Right ventricle myocardium inferior (tissue), 1 donor: ENCODE measurements at places on chromosomes 13 and 19.

GRCh38 chr19:18415178-18415867, 3.9 kb upstream of the SSBP4 start:
- peak; percentile 87 for DNase-seq

DNA sequence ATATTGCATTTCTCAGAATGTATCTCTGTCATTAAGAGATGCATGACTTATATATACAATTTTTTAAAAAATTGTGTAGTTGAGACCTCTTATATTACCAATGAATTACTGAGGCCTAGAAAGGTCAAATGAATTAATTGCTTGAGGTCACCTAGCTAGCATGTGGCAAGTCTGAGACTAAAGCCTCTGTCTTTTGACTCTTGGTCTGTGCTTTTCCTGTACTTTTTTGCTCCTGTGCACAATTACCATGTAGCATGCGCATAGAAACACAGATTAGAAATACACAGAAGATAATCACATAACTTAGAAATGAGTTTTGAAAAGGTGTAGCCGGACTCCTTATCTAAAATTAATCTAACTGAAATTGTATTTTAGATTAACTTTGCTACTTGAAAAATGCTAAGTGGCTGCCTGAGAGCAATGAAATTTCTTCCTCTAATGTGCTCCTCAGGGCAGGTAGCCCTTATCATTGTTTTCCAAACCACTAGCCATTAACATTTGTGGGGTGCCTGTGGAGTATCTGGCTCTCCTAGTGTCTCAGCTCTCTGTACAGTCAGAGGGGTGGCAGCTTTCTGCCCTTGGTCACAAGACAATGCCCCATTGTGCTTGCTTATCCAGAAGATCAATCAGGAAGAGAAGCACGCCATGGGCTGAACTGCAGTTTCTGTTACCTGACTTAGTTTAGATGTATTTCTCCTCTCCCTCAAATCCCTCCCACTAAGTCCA, 119.6 kb downstream of the RFC3 start:
- DNase-seq: no peak

GRCh38 chr13:98071316-98071715, 71.6 kb upstream of the FARP1 start:
- no peak for DNase-seq

- DNase-seq: no peak
Observed at GRCh38 chr19:5314012-5314906, 26.4 kb downstream of the PTPRS start.

GRCh38 chr13:87851410-87851809, 180.2 kb downstream of the SLITRK5 start:
- no peak for DNase-seq

GRCh38 chr19:7458675-7459074, 30.2 kb downstream of the PEX11G start:
- no peak for DNase-seq

- DNase-seq: no peak
Observed at GRCh38 chr19:15253061-15253460, 20.8 kb upstream of the EPHX3 start.

- DNase-seq: no peak
Observed at GRCh38 chr13:109892101-109892500, 105.7 kb upstream of the IRS2 start.

DNA sequence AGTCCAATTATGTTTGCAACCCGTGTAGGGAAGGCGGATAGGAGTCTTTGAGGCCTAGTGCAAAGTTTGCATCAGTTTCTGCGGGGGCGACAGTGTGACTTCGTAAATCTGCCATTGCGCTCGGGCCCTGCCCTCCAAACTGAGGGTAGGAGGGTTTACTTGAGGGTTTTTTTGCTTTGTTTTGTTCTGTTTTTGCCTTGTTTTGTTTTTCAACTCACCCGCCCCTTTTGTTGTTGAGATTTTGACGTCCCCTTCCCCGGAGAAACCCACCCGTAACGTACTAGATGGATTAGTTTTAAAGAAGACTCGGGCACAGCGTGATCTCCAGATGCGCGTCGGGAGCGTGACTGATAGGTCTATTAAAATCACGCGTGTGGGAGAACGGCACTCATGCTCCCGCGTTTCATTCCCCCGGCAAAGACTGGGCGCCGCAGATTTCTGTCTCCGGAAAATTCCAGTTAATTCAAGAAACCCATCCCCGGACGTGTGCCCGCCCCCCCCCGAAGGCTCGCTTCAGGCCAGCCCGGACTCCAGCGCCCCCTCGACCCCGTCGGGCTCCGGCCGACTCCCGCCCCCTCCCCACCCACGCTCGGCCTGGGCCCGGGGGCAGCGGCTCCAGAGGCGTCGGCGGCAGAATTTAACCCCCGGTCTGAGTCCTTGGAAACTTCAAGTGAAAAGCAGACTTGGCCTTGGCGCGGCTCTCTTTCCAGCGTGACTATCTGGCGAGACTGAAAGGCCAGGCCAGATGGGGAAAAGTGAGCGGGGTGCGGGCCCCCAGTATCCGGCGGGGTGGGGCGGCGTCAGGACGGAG, 5.0 kb downstream of the SOX1 start:
- no peak for DNase-seq

- peak; percentile 80 for DNase-seq
Observed at GRCh38 chr19:3440082-3440481, 40.2 kb downstream of the SMIM24 start.

- no peak for DNase-seq
Observed at GRCh38 chr13:86788616-86789015, 882.6 kb upstream of the SLITRK5 start.

GRCh38 chr19:17751103-17751911, at the start of gene FCHO1:
Gene FCHO1, plus strand, starts transcription at chr19:17751477. Its CDS starts 3,688 bp downstream, at chr19:17755165.
- peak; percentile 81 for DNase-seq

- DNase-seq: no peak
Observed at GRCh38 chr19:17748884-17749638, 2.2 kb upstream of the FCHO1 start.

DNA sequence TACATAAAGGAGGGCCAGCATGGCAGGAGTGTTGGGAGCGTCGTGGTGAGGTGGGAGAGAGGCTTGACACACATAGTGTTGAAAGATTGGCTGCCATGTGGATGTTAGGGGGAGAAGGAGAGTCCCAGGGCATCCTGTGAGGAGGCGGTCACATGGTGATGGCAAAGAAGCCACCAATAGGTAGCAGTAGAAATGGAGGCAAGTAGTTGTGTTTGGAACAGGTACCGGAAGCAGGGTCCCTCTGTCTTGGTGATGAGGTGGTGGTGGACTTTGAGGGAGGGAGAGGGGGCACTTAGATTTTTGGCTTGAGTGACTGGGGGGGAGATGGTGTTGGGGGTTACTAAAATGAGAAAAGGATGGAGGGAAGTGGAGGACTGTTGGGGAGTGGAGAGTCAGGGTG, 193.2 kb upstream of the RNF113B start:
- no peak for DNase-seq

DNA sequence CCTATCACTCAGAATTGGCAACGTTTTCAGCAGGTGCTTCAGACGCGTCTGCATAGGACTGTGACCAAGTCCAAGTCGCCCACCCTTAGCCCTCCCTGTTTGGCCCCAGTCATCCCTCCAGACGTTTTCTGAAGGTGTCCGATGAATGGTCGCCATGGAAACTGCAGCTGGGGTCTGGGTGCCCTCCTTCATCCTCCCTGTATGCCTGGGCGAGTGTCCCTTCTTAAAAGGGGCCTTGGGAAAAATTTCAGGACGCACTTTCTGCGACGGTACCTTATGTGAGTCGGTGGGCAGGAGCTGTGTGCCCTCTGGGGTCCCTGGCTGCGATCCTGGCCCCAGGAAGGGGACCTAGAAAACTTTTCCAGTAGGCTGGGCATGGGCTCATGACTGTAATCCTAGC, 25.1 kb downstream of the MAN2B1 start:
- DNase-seq: no peak

GRCh38 chr13:30824651-30825050, 81.4 kb upstream of the MEDAG start:
- no peak for DNase-seq

- no peak for DNase-seq
Observed at GRCh38 chr13:79716191-79716590, 235.2 kb downstream of the NDFIP2 start.
